ENCODE measurements at places on chromosomes 2 and 18. TPM values are rescaled to one million over a fixed set of nuclear protein-coding genes. Genes with fewer than 3 reads are reported as not detected.

The MTLN gene
- 261 TPM for total RNA-seq

GRCh38 chr2:228688007-228688645 lies 506.6 kb upstream of the SPHKAP start:
- no peaks in the 10 kb centered on the region for H3K36me3 ChIP-seq
- H3K4me1 ChIP-seq = no peaks in the 10 kb centered on the region
- no peak overlapping the region for H3K27ac ChIP-seq
- no peak for DNase-seq

DNA sequence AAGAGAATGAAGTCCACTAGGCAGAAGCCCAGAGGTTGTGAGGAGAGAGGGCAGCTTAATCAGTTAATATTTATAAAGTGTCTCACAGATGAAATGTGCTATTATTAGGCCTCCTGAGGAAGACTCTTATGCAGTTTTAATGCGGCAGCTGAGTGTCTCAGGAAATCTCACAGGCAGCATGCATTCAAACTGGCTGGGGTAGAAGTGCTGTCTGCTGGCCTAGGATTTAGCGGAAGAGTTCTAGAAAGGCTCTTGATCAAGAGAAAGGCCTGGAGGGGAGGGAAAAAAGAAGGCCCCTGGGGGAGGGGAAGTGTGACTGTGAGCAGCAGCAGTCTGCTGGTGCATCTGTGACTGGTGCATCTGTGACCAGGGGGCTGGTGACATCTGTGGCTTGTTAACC lies 133.0 kb downstream of the FSHR start:
- no peaks in the 10 kb centered on the region for H3K27me3 ChIP-seq
- DNase-seq = no peak
- no peaks in the 10 kb centered on the region for H3K4me1 ChIP-seq
- H3K4me3 ChIP-seq = no peak overlapping the region
- no peaks in the 10 kb centered on the region for H3K36me3 ChIP-seq
- H3K27ac ChIP-seq = no peak overlapping the region

GRCh38 chr2:223613017-223613950 lies 11.1 kb upstream of the SCG2 start:
- H3K27ac ChIP-seq = peak overlapping the region; percentile 18
- H3K4me3 ChIP-seq = peak overlapping the region; percentile 41
- H3K36me3 ChIP-seq = no peaks in the 10 kb centered on the region
- H3K27me3 ChIP-seq = no peaks in the 10 kb centered on the region
- peak; percentile 66 for DNase-seq
- no peaks in the 10 kb centered on the region for H3K4me1 ChIP-seq

DNA sequence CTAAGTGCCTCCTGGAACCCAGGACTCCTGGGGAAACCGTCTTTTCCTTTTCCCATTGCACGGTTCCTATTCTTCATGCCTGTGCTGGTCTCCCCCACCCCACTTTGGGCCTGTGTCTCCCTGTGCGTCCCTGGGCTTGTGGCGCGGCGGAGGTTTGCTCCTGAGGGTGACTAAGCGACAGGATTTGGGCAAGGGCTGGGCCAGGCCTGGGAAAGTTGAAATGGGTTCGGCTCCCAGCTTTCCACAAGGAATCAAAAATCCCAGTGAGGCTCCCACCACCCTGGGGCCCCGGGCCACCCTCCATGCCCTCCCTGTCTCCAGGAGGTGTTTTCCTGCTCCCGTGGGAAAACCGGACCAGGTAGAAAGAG lies 197.6 kb downstream of the NDUFA10 start:
- H3K4me1 ChIP-seq = no peaks in the 10 kb centered on the region
- no peak for DNase-seq
- no peaks in the 10 kb centered on the region for H3K36me3 ChIP-seq
- H3K27me3 ChIP-seq = no peaks in the 10 kb centered on the region
- H3K27ac ChIP-seq = no peak overlapping the region

All from tibial nerve (tissue), 4 donors.